ENCODE measurements at places on chromosomes 3 and 15.

- DNase-seq: no peak
These were observed 44.0 kb downstream of the CD200 start for GRCh38 chr3:112376992-112377391.

GRCh38 chr3:149442043-149442442, 32.5 kb upstream of the TM4SF4 start:
- no peak for DNase-seq

DNA sequence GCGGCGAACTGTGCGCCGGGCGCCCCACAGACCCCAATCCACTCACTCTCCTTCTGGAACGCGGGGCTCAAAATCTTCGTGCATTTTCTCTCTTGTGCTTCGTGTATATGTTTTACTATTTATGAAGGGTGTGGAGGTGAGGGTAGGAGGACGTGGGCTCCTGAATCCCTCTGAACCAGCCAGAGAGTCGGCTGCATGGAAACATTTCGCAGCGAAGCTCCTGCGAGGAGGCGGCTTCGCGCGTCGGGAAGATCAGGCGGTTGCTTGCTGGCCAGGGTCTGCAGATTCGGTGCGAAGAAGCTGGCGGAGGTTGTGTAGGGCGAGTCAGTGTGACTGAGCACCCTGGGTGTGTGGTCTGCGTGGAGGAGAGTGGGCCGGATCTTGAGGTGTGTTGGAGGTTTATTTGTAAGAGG, 1.1 kb downstream of the CNTN4 start:
- DNase-seq: no peak

DNA sequence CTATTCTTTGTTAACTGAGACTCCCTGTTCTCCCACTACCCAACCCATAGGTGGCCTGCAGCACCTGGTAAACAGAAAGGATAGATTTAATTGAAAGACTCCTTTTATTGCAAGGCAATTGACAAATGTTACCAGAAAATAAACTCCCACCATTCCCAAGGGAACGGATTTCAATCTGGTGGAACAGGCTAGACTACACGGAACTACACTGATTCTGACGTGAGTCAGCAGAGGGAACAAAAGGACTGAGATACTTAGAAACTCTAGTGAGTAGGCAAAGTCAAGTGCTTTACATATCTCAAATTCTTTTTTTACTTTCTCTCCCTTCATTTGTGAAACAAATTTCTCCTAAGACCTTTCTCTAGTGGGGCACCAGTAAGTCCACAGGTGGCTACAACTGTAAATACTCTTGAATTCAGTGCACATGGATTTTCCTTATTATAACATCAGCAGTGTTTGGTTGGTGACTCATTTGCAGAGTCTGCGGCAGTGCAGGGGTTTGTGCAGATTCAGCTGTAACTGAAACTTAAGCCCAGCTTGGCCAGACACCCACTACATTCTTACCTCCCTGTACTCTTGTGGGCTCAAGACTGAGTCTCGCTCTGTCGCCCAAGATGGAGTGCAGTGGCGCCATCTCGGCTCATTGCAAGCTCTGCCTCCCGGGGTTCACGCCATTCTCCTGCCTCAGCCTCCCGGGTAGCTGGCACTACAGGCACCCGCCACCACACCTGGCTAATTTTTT, 34.3 kb upstream of the PLSCR2 start:
- no peak for DNase-seq

DNA sequence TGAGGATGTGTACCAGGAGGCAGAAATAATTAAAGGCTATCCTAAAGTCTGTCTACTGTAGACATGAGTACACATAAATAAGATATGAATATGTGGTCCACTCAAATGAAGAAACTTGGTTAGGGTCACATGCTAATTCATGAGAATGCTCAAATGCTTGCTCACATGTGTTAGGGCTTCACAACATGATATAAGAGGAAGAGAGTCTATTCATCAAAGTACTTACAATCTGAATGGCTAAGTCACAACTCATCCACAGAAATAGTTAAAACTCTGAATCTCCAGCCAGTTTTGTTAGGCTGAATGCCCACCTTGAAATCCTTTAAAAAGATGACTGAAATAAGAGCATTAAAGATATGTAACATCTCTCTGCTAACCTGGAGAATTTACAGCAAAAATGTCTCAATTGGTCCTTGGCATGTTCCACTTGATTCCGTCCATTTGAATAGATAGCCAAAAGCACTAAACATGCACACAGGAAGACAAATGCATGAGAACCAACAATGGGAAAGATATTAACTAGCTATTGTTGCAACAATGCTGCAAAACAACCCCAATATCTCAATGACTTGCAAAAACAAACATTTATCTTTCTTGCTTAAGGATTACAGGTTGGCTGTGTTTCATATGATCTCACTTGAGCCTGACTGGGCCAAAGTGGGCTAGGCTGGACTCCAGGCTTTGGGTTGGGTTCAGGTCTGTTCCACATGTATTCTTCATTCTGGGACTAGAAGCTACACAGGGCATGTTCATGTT, 10.6 kb upstream of the TBC1D5 start:
- no peak for DNase-seq

- DNase-seq: no peak
These were observed 16.4 kb downstream of the NECTIN3 start for GRCh38 chr3:111087924-111088469.

DNA sequence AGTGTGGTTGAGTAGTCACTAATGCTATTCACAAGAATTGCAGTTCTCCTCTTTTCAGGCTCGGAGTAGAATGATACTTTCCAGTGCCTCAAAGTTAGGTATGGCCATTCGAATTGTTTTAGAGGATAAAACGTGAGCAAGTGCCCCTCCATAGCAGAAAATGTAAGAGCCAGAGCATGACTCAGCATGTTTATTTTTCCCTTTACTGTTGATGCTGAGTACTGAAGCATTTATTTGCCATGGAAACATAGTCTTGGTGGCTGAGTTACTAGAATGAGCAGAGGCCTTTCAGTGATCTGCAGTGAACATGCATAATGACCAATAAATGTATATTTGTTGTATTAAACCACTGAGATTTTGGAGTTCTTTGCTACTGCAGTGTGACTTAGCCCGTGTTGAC, 540.6 kb downstream of the NLGN1 start:
- DNase-seq: no peak

GRCh38 chr3:78872195-78872594, 895.6 kb downstream of the ROBO1 start:
- no peak for DNase-seq

- DNase-seq: no peak
These were observed 112.5 kb downstream of the CPNE4 start for GRCh38 chr3:131922356-131922755.

DNA sequence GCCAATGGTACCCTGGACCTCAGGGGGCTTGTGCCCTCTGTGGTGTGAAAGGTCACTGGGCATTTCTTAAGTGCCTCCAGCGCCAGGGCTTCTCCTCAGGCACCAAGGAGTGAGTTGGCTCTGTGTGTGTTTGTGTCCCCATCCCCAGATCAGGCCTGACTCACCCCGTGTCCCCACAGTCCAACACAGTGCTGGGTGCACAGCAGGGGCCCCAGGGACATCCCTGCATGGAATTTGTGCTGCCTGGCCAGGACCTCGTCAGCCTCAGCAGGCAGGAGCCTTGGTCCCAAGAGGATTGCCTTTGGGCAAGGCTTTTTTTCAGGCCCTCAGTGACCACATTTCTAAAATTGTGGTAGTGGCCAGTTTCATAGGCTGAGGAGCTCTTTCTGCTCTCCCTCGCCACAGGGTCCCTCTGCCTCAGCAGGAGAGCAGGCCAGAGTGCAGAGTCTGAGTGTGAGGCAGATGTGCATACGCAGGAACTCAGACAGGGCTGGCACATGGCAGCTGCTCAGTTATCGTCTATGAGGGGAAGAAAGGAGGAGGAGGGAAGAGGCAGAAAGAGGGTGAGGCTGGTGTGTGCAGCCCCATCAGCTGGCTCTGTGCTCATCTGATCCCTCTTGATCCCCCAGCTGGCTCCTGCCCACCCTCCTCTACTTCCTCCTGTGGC, 215.6 kb downstream of the RPLP1 start:
- no peak for DNase-seq

DNA sequence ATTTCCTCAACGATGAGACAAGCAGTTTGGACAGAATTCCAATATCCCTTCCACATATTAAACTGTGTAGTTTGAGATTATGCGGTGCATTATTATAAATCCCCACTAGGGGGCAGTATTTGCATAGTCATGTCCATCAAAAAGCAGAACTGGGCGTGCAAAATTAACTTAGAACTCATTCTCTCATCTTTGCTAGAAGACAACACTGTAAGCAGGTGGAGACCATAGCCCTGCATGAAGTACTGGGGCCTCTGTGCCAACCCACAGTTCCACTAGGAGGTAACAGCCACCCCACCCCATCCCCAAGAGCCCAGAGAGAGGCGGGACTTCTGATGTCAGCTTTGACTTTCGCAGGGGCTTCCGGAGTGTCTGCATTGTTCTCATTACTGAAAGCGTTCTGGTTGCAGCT, 106.6 kb upstream of the TMC3 start:
- no peak for DNase-seq

DNA sequence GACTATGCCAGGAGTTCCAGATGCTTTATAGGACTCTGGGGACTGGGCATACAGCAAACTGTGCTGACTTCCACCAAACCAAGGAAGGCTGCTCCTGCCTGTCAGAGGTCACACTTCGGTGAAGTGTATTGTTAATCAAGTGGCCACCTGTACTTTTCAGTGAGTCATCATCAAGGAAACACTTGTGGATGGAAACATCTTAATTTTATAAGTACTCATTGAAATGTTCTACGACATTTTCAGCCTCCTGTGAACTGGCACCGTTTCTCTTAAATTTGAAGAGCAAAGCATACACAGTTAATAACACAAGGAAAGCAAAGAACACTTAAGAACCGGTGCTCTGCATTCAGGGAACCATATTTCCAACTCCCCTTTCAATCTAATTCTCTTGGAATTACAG, 801.7 kb upstream of the DPPA4 start:
- no peak for DNase-seq

- DNase-seq: peak; percentile 69
These were observed 6.8 kb downstream of the CSK start for GRCh38 chr15:74788683-74789151.

GRCh38 chr3:19467761-19468160, 319.5 kb downstream of the KCNH8 start:
- DNase-seq: no peak

- DNase-seq: no peak
These were observed 33.1 kb downstream of the POLG start for GRCh38 chr15:89301304-89302089.

DNA sequence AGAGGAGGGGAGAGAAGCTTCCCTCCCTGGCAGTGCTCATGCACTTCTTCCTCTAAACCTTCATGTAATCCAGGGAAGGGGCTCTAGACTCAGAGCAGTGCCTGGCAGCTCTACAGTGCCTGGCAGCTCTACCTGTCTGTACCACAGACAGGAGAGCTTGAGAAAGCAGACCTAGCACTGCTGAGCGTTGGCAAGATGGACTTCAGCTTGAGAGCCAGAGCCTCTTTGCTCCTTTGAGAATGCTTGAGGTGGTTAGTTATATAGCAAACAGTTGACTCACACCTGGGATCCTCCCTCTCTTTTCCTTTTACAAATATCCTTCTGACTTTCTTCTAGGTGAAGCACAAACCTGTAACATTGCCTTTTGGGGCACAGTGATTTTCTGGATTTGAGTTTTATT, 20.9 kb downstream of the FBXO22 start:
- DNase-seq: no peak

DNA sequence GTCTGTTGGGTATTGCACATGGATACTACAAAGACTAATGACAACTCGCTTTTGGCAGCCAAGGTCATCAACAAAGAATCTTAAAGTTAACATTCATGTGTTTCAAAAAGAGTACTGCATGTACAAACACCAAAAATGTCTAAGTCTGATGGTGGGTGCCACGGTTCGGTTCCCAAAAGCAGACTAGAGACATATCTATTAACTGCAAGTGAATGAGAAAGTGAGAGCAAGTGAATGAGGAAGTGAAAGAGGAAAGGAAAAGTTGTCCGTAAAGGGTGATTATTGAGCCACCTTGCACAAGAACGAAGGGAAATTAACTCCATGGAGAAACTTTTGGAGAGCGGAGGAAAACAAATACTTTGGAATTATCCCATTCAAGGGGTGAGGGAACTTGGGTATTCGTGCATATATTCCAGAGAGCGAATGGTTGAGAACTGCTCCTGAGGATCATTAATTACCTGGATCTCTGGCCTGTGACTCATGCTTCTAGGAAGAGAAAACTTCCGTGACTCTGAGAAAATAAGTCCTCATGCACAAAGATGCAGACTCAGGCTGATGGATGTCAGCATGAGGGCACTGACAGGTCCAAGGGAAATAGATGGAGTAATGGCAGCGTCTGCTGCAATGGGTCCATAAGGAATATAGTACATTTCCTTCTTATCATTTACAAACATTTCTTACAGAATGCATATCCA, 336.5 kb upstream of the TGFBR2 start:
- no peak for DNase-seq

DNA sequence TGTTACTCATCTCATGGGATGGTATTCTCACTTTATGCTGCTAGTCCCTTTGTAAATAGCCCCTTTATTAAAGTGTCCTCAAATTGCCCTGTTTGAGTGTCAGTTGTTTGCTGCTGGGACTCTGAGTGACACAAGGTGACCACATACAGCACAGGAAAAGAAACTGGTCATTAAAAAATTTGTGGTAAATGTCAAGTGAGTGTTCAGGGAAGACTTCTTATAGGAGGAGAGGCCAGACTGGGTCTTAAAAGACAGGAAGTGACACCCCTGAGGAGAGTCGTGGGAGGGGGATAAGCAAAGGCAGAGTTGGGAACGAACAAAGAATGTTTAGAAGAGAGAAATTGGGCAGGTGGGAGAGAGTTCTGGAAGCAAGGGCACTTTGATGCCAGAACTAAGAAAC, 35.2 kb downstream of the CCR3 start:
- DNase-seq: no peak

DNA sequence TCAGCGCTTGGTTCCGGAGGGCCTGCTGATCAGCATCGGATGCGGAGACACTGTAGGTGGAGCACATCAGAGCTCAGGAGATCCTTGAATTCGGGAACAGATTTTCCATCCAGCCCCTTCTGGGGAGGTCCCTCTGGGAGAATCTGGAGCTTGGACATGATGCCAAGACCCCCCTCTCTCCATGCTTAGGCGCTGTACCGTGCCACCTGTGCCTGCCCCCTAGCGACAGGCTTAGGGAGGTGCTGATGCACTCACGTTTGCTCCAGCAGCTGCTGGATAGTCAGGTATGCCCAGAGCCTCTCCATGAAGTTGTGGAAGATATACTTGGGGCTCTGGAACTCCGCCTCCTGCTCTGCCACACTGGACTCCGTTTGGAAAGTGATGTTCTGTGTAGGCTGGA, 9.7 kb downstream of the ITIH4 start:
- DNase-seq: peak; percentile 28

DNA sequence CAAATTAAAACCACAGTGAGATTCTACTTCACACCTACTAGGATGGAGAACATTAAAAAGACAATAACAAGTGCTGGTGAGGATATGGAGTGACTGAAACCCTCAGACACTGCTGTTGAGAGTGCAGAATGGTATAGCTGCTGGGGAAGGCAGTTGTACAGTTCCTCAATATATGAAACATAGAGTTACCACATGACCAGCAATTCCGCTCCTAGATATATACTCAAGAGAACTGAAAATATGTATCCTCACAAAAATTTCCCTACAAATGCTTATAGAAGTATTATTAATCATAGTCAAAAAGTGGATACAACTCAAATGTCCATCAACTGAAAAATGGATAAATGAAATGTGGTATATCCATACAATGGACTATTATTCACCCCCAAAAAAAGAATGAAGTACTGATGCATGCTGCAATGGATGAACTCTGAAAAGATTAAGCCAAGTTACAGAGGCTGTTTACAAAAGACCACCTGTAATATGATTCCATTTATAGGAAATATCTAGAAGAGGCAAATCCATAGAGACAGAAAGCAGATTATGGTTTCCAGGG, 164.7 kb upstream of the IGF1R start:
- no peak for DNase-seq

GRCh38 chr15:44215594-44215993, 20.5 kb upstream of the FRMD5 start:
- no peak for DNase-seq

Measured in activated naive CD8-positive, alpha-beta T cell treated with anti-CD3 and anti-CD28 coated beads for 36 hours (primary cell).